ENCODE measurements at places on chromosomes 12 and 14.

DNA sequence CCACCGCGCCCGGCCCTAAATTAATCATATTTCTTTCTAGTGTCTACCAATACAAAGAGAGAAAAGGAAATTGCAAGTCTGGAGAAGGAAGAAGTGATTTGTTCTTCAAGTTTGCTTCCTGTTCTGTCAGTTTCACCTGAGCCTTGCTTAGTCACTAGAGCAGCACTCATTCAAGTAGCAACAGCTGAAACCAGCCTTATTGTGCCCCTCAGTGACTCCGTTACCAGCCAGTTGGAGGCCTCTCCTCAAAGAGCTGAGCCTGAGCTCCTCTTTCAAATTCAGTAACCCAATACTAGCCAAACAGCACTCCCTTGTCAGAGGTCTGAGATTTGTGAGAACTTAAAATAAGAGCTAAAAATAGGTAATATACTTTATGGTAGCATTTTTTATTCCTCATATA, 17.4 kb downstream of the PAWR start:
- DNase-seq, result no peak

- DNase-seq, result no peak
Observed at GRCh38 chr14:59026081-59026480, 162.4 kb upstream of the DAAM1 start.

DNA sequence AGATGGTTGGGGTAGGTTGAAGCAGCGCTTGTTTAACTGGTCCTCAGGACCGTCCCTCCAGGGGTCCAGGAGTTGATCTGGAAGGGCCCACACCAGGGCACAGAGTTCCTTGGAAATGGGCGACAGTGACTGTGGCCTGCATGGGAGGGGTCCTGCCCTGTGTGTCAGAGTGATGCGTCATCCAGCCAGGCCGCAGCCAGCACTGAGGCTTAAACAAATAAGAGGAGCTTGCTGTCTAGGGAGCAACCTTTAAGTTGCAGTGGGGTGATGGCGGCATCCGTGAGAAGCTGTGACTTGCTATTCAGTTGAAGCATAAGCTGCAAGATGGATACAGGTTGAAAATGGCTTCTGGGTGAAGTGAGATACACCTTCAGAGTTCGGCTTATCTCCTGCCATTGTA, 20.2 kb downstream of the DCAF4 start:
- no peak for DNase-seq

DNA sequence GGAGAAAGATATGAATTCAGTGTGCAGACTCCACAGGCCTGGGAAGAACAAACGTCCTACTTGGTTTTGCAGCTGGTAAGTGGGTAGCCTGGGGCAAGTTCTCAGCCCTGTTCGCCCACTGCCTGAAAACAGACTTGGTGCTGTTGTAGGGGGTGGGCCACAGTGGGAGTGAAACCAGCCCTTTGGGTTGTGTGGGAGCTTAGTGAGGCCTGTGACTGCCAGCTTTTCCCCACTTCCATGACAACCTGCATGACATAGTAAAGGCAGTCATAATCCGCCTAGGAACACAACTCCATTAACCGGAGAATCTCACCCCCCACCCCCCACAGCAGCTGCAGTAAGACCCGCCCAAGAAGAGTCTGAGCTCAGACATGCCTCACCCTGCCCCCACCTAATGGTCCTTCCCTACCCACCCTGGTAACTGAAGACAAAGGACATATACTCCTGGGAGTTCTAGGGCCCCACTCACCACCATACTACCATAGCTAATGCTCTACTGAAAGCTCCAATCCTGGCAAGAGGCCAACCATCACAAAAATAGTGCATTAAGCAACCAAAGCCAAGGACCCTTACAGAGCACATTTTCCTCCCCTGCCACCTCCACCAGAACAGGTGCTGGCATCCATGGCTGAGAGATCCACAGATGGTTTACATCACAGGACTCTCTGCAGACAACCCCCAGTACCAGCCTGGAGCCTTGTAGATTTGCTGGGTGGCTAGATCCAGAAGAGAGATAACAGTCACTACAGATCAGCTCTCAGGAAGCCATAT, 39.8 kb upstream of the LMNTD1 start:
- DNase-seq, result no peak

GRCh38 chr12:29617407-29617803, 119.9 kb upstream of the OVCH1 start:
- DNase-seq, result no peak

- DNase-seq, result peak; percentile 63
Observed at GRCh38 chr12:52870361-52871290, 21.8 kb upstream of the KRT78 start.
